ENCODE measurements at places on chromosomes 6 and 20.

- DNase-seq = no peak
Observed at GRCh38 chr20:6994452-6994851, 227.0 kb downstream of the BMP2 start.

DNA sequence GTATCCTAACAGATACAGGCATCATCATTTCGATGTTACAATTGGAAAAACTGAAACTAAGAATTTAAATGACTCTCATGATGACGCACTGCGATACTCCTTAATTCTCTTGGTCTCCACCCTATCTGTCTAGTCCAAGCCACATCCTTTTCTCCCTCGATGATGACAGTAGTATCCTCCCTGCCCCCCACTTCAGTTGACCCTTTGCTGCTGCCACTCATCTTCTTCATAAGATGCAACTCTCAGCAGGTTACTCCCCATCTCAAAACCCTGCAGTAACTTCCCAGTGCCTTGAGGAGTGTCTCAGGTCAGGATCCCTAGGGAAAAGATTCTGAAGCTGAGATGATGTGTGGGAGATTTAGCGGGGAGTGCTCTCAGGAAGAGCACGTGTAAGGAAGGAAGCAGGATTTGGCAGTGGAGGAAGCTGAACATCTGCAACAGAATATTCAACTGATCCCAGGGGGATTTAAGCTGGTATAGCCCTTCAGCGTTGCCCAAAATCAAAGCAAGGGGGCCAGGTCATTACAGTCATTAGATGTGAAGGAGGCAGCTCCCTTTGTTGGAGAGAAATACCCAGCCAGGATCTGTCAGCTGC, 16.1 kb downstream of the JPH2 start:
- DNase-seq = no peak

DNA sequence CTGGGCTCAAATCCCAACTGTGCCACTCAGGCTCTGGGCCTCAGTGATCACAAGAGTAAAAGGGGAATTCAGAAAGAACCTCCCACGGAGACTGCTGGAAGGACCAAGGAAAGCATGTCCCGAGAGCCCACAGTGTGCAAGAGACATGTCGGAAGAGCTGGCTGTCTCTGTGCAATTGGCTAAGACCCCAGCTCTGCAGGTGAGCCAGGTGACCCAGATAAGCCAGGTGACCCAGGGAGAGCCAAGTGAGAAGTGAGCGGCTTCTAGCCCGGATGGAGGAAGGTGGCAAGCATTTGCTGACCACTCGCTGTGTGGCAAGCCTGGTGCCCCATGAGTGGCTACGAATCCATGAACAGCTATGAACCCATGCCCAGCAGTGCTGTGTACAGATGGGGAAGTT, 59.1 kb downstream of the RIPOR3 start:
- no peak for DNase-seq

DNA sequence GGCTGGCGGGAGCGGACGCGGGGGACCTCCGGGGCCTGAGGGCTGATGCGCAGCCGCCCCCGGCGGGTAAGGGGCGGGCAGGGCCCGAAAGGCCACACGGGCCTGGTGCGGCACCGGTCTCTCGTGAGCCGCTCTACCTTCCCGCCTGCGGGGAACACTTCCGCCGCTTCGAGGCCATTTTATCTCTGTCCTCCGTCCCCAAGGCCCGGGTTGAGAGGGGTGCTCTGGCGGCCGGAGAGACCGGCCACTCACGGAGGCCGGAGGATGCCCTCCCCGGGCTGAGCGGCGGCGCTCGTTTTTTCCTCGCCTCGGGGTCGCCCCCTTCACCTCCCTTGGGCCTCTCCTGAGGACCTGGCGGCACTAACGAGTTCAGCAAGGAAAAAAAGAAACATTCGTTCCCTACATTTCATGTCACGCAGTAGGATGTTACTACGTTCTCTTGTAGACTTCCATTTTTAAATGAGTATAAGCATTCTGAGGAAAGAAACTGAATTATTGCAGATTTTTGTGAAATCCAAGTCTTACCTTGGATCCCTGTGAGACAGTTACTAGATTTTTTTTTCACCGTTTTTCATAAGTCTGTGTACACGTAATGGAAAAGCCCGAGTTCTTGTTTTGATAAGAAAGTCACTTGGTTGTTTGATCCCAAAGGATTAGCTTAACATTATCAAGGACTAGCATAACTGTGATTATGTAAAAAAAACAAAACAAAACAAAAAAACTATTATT, 575 bp downstream of the WTAP start:
- peak; percentile 57 for DNase-seq

DNA sequence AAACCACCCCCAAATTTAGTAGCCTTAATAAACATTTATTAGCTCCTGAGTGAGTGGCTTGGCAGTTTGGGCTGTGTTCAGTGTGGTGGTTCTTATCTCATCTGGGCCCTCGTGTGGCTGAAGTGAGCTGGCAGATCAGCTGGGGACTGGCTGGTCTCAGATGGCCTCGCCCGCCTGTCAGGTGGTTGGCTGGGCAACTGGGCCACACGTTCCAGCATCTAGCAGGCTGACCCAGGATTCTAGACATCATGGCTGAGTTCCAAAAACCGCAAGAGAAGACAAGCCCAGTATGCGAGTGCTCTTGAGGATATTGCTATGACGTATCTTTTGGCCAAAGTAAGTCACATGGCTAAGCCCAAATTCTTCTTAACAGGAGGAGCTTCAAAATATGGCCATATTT, 28.9 kb downstream of the EIF2S2 start:
- DNase-seq = no peak

GRCh38 chr20:22861990-22862389, 173.1 kb upstream of the SSTR4 start:
- no peak for DNase-seq

- peak; percentile 83 for DNase-seq
Observed at GRCh38 chr20:58651946-58652605, 993 bp downstream of the STX16 start.

DNA sequence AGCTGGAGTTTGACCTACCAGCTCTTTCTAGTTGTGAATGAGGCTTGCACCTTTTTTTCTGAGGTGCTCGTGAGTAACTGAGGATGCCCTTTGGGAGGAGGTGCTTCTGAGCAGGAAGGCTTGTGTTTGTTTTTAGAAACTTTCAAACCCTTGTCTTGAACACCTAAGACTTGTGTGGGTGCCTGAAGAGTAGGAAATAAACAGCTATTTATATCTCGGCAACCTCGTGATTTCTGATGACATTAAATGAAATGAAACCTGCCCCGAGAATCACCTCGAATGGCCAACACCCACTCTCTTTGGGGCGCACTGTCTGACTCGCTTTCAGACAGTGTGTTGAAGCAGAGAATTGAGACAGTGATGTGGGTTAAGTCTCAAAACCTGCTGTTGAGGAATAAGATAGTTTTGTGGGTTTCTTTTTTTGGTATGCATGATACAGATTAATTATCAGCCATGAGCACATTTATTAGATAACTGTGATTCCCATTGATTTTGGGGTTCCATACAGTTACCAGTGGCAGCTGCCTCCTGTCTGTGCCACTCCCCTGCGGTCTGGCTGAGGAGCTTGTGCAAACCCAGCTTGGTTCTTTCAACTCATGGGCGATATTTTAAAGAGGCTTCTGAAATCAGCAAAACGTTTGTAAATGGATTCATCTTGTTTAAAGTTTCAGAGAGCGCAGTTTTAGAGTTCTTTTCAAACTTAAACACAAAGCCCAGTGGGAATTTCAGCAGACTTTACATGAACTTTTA, 8.4 kb downstream of the IRF4 start:
- peak; percentile 76 for DNase-seq

DNA sequence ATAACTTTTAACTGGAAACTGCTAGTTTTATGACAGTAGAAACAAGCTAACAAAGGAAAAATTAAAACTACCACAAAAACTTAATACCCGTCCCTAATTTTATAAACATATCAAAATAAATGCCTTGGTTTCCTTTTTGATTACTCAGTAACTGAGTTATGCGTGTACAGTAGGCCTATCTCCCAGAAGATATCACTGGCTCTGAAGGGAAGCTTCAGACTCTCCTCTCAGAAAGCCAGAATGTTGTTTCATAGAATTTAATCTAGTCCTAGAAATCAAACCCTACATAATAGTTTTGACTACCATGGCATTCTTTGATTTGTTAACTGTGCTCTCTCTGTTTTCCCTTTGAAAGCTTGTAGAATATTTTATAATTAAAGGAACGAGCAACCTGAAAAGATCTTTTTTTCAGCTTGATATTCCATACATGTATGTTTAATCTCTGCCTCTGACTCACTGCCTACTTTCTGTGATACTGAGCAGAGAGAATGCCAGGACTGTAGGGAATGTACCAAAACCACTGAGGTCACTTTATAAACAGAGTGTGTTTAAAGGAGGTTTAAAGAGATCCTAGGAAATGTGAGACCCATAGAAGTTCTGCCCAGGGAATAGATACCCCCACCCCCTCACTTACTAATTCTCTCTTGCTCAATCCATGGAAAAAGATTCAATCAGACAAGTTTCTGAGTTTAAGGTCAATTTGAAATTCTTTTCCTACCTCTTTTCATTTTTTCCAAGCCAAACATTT, 311.5 kb downstream of the HDGFL1 start:
- no peak for DNase-seq

GRCh38 chr20:32091888-32092346, 17.6 kb upstream of the TM9SF4 start:
- DNase-seq = peak; percentile 79

Data from GM10248 (cell line).